ENCODE measurements at places on chromosomes 2 and 18.

GRCh38 chr2:145399131-145399530, 879.2 kb upstream of the ZEB2 start:
- DNase-seq = no peak

DNA sequence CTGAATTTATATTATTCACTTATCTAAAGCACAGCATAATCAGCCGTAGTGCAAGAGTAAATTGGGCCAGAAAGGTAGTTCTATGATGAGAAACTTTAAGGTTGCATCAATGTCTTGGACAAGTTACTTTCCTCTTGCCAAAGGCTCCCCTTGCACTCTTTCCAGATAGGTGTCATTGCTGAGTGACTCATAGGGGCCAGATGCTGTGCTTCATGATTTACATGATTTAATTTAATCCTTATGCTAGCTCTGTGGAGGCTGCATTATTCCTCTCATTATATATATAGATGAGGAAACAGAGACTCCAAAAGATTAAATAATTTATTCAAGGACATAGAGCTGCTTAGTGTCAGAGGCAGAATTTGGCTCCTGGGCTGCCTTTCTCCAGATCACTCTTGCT, 5.0 kb downstream of the CFAP221 start:
- DNase-seq = no peak

GRCh38 chr2:11024259-11024645, 112.5 kb downstream of the KCNF1 start:
- DNase-seq = no peak

DNA sequence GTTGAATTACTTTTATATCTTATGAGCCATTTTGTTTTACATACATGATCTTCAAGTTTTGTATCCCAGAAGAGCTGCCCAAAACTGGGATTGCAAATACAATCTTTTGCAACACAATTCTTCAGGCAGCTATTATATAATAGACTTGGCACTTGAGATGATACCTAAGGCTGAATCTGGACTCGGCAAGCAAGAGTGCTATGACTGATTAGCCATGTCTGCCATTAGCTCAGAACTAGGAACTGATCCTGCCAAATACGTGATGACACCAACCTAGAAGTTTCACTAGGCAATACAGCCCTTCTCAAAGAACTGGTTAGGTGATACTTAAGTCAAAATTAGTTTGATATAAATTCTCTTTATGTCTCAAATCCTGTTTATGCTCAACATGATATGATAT, 619.6 kb downstream of the CPS1 start:
- no peak for DNase-seq

DNA sequence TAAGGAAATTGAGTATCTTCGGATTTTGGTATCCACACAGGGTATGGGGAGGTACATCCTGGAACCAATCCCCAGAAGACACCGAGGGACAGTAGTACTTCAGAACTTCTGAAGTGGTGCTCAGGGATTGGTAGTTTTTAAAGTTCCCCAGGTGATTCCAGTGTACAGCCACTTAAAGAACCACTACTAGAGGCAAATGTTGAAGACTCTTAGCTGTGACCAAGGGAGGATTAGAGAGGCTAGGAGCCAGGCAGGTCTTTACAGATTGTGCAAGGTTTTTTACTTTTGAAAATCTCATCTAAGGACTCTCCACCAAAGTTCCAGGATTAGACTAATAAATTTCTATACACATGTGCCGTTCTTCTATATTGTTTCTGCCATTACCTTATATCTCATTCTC, 52.9 kb upstream of the GLS start:
- no peak for DNase-seq

DNA sequence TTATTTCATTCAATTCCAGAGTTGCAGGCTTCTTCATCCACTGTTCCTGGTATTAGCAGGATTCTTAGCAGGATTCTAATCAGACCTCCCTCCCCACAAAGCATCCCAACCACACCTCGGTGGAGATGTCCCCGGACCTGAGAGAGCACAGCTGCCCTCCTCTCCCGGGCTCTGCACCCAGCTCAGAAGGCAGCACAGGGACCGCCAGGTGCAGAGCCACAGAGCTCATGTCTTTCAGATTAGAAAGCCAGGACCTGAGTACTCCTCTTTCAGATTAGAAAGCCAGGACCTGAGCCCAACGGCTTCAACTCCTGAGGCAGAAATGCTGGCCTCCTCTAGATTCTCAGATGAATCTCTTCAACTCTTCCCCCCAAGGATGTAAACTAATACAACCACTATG, 152.3 kb downstream of the MYO5B start:
- DNase-seq = no peak

DNA sequence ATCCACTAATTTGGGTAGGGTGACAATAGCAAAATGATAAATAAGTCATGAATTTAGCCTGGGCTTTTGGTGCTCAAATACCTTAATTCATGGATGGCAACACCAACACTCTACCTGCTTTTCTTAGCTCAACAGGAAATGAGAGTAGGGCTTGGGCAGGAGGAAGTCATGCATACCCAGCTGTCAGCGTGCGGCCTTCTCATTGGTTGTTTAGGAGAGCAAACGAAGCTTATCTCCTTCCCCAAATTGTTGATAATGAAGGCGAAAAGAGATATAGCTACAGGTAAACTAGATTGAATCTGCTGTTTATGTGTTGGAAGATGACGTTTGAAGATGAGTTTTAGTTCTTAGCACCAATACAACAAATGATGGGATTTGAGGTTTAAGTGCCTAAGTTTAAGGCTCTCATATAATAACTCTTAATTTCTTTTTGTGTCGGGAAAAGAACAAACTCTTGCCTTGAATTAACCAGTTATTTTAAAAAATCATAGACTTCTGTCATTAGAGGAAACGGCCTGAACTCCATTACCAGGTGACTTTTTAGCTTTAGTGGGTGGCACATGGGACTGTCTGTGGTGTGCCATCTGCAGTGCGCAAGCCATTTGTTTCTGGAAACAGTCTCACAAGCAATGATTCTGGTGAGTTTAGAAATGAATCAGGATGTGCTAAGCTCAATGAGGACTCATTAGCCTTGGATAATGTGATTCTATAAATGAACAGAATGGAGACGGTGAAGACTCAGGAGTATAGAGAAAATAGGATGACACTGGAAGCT, 19.8 kb downstream of the MAP4K4 start:
- DNase-seq = no peak

GRCh38 chr2:105110295-105110829, 72.5 kb downstream of the MRPS9 start:
- no peak for DNase-seq

DNA sequence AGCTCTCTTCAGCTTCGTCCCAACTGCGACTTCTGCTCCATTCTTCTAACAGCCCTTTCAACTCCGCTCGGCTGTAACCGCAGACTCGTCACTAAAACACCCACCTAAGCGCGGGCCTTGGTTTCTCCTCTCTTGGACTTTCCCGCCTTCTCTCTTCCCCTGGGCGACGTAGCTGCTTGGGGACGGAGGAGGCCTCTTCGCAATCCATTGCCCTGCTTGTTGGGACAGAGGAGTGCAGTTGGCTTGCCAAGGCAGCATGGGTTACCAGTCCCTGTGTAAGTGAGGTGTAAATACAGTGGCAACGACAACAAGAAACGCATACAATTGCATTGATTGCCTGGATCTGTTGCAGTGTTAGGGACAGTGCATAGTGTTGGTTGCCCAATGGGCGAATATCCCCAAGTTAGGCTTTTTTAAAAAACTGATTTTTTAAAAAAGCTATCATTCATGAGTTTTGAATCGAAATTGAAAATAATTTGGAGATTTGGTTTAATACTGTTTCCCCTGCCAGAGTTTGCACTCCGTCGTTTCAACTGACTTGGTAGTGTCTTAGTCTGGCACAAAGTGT, 484 bp upstream of the DARS1 start:
- DNase-seq = peak; percentile 88

DNA sequence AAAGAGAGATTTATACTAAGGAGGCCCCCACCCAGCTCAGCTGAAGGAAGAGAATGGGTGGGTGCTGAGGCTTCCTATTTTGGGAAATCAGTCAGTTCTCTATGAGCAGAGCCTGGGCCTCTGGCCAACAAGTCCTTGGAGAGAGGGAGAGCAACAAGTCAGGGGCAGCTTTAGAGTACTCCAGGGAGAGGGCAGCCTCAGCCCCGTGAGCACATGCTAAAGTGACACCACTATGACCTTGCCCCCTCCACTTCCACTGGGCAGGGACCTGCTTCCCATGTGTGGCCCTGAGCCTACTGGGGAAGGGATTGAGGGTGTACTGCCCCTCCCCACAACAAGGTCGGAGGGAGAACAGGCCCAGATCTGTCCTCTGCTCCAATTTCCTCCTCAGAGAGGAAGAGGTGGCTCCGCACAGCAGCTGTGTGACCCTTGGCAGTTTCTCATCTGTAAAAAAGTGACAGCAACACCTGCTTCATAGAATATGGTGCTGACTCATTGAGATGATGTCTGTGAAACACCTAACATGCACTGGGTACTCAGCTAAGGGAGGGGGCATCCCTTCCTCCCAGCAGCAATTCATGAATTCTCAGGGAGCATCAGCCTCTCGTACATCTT, 72.9 kb downstream of the CLHC1 start:
- DNase-seq = no peak

DNA sequence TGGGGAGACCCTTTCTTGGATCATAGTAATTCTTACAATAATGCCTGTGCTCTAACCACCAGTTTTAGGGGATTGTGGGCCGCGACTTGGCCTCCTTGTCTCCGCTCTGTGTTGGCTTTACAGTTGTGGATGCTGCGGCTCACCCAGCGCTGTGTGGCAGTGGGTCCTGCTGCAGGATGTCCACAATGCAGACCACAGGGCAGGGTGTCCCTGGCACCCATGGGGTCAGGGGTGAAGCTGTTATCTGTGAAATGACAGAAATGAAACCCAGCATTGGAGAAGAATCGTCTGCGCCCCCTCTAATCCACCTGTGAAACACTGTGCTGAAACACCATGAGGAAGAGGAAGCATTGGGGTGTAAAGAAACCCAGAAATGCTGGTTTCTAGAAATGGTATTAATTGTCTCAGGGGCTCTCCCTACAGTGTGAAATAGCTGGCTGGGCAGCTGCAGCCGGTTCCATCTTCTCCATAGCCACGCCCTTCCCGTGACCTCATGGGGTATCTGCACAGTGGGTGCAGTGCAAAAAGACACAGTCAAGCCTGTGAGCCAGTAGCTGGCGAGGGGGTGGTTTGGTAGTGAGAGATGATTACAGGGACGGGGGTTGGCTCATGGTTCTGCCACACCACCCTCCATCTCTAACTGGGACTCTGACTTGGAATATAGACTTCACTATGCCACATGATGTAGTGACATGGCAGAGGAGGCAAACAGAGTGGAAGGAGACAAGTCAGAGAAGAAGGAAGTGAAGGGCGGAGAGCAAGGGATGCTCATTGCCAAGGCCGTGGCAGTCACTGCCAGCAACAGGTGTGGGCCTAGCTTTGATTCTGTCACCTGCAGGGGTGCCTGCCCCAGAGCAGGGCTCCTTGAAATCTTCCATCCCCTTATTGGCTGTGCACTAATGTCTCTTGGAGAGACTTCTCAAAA, 16.2 kb downstream of the INPP4A start:
- peak; percentile 85 for DNase-seq
